Stimulated activated CD4-positive, alpha-beta T cell treated with anti-CD3 and anti-CD28 coated beads, Interleukin-12 subunit alpha, Interleukin-12 subunit beta, amount 100 ng/mL, for 4 hours (primary cell): ENCODE measurements at places on chromosomes 5 and 9.

DNA sequence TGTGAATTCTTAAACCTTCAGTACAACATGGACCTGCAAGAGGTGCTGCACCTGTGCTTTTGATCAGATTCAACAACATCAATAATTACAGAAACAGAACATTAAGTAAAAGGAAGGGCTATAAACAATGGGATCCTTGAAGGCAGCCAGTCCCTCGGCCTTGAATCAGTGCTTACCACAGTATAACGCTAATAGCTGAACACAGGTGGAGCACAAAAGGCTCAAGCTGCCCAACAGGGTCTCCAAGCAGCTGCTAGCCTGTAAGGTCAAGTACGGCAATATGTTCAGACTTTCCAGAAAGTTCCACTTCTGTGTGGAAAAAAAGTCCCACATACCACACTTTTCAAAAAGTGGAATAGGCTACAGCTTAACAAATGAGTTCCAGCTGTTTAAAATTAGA is 61.9 kb upstream of the ITGA1 start:
- no peak for DNase-seq

DNA sequence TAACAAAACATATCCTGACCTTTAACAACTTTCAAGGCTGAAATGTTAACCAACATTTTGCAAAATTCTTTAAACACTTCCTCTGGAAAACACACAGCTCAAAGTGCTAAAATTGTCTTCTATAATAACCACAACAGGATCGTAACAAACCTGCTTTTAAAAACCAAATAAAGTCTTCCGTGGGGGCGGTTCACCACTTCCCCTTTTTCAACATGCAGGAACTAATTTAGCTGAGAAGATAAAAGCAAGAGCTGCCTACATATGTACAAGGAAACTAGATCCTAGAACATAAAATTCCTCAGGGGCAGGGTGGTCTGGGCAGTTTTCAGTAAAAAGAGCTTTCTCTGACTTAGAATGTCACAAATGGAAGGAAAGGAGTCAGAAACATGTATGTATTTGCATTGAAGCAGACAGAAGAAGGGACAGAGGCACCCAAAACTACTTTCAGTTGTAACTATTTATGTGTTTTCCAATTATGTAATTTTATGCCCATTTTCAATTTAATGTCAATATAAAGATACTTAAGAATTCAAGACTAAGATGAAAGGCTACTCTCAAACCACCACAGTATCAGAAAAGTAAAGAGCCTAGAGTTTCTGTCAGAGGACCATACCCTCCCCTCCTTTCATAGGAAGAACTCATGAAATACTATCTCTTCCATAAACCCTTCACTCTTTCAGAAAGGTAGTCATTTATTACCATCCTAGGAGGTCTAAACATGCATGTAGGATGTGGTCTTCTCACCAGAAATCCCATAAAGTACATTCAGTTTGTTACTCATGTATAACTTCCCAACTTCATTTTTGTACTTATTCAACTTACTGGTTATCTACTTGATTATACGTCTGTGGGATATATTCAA is 185.9 kb upstream of the RASA1 start:
- DNase-seq, result no peak

- no peak for DNase-seq
Observed at GRCh38 chr5:117271656-117272055, 697.0 kb upstream of the SEMA6A start.

- no peak for DNase-seq
Observed at GRCh38 chr9:35903049-35903448, 3.0 kb upstream of the HRCT1 start.

DNA sequence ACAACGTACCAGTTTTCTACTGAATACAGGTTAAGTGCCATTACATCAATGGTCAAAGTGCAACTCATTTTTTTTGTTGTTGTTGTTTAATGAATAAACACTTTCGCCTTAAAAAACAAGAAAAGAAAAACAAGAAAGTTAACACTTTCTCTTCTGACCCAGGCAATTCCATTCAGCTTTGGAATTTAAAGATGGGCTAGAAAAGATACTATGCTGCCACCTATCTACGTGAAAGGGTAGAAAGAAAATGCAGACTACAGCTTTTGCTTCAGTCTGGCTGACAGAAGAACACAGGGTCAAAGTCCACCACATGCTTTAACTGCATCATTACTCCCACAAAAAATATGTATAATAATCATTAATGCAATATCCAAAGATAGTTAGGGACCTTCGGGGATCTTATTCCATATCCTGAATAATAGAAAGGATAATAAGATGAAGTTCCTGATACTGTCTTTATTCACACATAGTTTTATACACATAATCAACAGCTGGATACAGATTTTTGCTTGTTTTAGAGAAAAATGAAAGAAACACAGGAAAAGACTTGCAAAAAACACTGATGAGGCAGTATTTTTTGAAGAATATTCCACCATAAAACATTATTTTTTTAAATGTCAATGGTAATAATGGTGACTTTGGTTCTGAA is 40.4 kb downstream of the ZDHHC21 start:
- no peak for DNase-seq

DNA sequence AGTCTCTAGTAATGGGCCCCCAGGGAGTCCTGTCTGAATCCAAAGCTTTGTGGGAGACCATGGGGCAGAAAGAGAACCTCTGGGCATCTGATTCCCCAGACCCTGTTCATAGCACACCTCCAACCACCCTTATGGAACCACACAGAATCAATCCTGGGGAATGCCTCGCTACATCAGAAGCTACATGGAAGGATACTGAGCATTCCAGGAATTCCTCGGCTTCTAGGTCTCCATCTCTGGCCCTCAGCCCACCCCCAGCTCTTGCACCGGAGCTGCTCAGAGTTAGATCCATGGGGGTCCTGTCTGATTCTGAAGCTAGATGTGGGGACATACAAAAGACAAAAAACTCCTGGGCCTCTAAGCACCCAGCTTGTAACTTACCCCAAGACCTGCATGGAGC is 28.4 kb downstream of the VCP start:
- DNase-seq, result no peak
